ENCODE measurements at places on chromosomes 16 and 17. TPM values are rescaled to one million over a fixed set of nuclear protein-coding genes. Genes with fewer than 3 reads are reported as not detected.

XYLT1 gene
- 1.3 TPM for total RNA-seq

C16orf46 gene
- 0.92 TPM for total RNA-seq

GRCh38 chr17:52606590-52606989 is 448.1 kb upstream of the CA10 start:
- H3K27me3 ChIP-seq = no peaks in the 10 kb centered on the region
- no peaks in the 10 kb centered on the region for H3K4me1 ChIP-seq
- H3K27ac ChIP-seq = no peak overlapping the region

MLKL gene
- 6.8 TPM for total RNA-seq

DNA sequence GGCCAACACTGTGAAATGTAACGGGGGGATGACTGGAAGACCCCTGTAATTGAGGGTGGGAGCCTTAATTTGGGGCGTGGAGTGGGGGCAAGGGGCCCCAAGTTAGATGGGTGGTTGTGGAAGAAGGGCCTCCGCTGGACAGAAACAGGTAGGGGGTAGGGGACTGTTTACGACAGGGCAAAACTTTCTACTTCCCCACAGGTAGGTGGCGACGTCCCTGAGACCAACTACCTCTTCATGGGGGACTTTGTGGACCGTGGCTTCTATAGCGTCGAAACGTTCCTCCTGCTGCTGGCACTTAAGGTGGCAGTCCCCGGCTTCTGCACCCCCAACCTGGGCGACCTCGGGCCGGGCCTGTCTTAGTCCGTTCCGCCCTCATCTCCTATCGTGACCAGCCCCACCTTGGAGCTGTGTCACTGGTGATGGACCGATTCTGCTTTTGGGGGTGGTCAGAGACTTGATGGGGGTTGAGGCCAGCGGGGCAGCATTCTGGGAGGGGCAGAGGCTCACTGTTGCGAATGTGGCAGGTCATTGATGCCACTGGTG is 6.8 kb downstream of the PPP4C start:
- H3K27ac ChIP-seq = no peak overlapping the region
- DNase-seq = no peak
- peaks cover 6% of the 10 kb centered on the region for H3K4me1 ChIP-seq
- no peaks in the 10 kb centered on the region for H3K27me3 ChIP-seq
- peaks cover 38% of the 10 kb centered on the region for H3K36me3 ChIP-seq

DNA sequence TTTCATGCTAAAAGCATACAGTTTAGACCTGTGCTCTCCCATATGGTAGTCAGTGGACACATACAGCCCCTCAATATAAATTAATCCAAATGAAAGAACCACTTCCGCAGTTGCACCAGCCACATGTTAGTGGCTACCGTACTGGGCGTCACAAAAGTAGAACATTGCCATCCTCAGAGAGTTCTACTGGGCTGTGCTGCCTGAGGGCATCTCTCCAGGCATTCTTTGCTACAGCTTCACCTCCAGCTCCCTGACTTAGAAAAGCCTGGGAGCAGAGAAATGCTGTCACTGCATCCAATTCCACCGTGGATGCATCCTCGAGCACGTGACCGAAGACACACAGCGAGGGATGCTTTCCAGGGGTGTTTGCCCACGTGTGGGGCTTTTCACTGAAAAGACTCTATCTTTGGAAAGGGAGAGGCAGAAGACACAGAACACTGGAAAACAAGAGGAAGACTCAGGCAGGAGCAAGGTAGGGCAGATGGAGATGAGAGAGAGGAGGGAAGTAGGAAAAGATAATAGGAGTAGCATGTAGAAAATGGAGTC is 86.4 kb downstream of the GAS7 start:
- DNase-seq = no peak
- H3K27me3 ChIP-seq = peaks cover 36% of the 10 kb centered on the region
- H3K27ac ChIP-seq = no peak overlapping the region

DNA sequence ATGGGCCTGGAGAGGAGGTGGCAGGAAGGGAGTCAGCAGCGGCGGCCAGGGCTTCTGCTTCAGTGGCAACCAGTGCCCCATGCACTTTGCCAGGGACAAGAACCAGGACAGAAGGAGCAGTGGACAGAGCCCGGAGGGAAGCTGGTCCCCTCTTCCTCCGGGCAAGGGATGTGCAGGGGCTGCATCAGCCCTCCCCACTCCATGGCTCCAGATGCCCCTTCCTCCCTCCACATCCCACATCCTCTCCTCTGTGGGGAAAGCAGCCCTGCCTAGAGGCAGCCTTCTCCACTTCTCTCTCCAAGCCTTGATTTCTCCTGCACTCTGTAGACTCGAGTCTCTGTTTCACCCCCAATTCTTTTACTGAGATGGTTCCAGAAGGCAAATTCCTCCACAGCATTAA is 50.4 kb downstream of the AIPL1 start:
- H3K4me1 ChIP-seq = no peaks in the 10 kb centered on the region
- H3K36me3 ChIP-seq = no peaks in the 10 kb centered on the region
- peaks cover 90% of the 10 kb centered on the region for H3K27me3 ChIP-seq
- H3K4me3 ChIP-seq = no peak overlapping the region

- no peaks in the 10 kb centered on the region for H3K36me3 ChIP-seq
- no peak overlapping the region for H3K4me3 ChIP-seq
- H3K27ac ChIP-seq = no peak overlapping the region
- DNase-seq = no peak
- no peaks in the 10 kb centered on the region for H3K4me1 ChIP-seq
- no peaks in the 10 kb centered on the region for H3K27me3 ChIP-seq
Observed at GRCh38 chr16:68866933-68867332, 23.6 kb downstream of the TANGO6 start.

NRN1L gene
- total RNA-seq = 1.3 TPM

DNA sequence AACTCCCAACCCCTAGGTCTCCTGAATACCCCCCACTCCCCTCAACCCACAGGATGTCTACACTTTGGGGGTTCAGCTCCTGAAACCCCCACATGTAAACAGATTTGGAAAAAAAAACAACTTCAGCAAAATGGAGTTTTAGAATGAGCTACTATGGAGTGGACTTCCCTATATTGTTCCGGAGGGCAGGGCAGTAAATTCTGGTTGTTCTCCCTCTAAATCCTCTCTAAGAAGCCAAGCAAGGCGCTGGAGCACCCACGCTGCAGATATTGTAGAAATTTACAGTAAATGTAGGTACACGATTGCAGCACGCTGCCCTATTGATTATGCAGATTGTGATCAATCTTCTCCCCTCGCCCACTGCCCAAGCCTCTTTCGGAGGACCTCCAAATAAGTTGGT is 8.5 kb upstream of the ZFHX3 start:
- peak overlapping the region; percentile 86 for H3K27ac ChIP-seq
- DNase-seq = no peak
- no peaks in the 10 kb centered on the region for H3K36me3 ChIP-seq
- peaks cover 64% of the 10 kb centered on the region for H3K4me1 ChIP-seq
- H3K27me3 ChIP-seq = no peaks in the 10 kb centered on the region
- peak overlapping the region; percentile 81 for H3K4me3 ChIP-seq

NTN1 gene
- 24.5 TPM for total RNA-seq

- DNase-seq = no peak
- H3K4me1 ChIP-seq = peaks cover 92% of the 10 kb centered on the region
- H3K27ac ChIP-seq = no peak overlapping the region
- H3K27me3 ChIP-seq = no peaks in the 10 kb centered on the region
Observed at GRCh38 chr17:50688245-50688644, 19.5 kb downstream of the ANKRD40 start.

DNA sequence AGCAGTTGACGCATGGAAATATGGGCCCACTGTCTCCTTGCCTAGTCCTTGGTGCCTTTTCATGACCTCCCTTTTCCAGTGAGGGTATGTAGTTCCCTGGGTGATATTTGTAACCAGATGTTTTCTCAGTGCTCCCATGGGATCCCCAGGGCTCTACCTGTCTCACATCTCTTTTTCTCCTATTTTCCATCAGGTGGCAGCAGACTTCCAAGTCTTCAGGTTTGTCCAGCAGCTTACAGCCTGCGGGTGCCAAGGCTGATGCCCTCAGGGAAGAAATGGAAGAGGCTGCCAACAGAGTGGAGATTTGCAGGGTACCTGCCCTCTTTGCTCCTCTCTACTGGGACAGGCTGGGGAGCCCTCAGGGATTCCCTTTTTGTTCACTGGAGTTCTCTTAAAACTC is 89.1 kb downstream of the ELAC2 start:
- H3K4me1 ChIP-seq = no peaks in the 10 kb centered on the region
- DNase-seq = no peak
